ENCODE measurements at places on chromosomes 4 and X.

DNA sequence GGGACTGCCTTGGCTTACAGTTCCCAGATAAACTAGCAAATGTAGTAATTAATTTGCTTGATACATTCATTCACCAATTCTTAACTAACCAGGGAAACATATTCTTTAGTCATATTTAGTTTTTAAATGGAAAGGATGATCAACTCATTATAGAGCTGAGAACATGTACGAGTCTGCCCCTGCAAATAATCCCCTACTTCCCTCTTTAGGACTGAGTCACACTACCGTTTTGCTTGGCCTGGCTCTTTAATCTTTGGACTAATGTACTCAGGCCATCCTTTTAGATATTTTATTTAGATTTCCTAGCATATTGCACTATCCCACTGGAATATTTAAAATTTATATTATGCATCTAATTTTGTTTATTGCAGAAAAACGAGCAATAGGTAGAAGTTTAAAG, 105.5 kb upstream of the LCORL start:
- no peak for DNase-seq

DNA sequence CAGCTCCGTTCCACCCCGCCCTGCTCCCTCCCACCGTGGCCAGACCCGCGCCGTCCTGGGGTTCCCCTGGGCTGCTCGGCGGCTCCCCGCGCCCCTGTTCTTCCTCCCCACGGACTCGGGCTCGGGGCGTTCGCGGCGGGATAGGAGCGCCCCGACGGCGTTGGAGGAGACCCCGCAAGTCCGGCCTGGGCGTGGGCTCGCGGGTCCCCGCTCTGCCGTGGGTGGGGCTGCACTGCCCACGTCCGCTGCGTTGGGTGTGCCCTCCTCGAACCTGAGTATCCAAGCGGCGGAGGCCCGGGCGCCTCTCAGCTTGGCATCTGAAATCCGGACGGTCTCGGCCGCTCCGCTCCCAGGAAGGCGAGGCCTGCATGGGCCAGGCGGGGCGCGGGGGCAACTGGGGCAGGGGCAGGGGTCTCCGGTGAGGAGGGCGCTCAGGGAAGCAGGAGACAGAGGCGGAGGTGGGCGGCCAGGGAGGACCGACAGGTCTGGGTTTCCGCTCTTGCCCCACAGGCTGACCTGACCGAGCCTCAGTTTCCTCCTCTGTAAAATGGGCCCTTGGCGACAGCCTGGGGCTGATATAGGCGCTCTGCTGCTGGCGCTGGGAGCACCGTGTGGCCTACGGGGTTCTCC, 12.0 kb upstream of the NAT8L start:
- no peak for DNase-seq

- no peak for DNase-seq
Observed at GRCh38 chrX:79728421-79728820, 286.1 kb upstream of the TBX22 start.

DNA sequence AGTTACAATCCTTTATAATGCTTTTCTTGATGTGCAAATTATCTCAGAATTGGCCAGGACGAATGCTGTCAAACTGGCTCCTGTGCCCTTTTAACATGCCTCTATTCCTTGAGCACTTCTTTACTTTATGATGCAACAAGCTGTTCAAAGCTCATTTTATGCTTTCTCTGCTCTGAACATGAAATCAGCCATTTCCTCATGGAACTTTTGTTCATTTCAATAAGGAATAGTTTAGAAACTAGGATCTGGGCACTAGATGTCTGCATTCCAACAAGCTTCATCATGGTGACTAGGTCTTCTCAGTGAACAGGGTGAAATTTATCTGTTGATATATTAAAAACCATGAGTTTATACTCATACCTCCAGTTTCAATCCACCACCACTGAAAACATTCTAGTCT, 87.3 kb upstream of the TEX13A start:
- no peak for DNase-seq

DNA sequence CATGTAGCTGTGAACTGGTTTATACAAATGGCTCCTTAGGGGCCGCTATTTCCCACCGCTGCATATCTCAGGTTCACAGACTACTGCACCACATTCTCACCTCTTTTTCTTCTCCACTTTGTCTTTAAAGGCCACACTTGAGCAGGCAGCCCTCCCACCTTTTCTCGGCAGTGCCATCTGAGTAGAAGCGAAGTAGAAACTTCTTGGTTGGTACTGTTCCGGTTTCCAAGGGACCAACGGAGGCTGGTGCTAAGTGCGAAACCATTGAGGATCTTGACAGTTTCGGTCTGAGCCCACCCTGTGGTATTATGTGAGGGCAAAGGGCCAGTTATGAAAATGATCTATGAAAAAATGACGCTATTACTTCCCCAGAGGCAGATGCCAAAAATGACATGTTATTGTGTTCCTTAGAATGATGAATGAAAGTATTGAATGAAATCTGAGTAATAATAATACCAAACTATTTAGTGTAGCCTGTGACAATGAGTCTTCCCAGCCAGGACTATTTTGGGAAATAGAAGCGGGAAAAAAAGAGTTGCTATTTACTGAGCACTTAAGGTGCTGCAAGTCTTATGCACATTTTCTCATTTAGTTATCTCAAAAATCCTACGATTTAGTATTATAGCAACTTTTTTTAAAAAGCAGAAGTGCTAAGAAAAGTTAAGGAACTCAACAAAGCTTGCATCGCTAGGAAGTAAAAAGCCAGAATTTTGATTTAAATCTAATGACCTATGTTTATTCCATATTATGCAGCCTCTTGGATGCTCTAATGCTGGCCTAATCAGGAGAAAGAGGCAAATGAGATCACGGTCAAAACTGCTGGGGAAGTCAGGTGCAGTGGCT, 29.6 kb upstream of the CHRNA9 start:
- peak; percentile 85 for DNase-seq

DNA sequence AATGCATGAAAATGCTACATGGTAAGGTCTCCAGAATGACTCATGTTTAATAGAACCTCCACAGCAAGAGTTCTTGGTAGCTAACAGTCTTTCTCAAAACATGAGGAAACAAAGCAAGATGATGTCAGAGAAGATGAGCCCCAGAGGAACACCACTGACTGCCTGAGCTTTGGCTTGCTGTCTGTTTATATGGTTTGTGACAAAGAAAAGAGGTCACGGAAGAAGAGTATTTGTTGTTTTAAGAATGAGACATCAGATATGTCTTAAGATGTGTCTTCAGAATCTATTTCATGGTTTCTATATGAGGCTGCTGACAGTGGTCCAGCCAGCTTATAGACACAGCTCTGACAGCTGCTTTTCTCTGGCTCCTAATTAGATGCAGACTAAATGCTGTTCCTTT, 18.8 kb upstream of the AREG start:
- no peak for DNase-seq

DNA sequence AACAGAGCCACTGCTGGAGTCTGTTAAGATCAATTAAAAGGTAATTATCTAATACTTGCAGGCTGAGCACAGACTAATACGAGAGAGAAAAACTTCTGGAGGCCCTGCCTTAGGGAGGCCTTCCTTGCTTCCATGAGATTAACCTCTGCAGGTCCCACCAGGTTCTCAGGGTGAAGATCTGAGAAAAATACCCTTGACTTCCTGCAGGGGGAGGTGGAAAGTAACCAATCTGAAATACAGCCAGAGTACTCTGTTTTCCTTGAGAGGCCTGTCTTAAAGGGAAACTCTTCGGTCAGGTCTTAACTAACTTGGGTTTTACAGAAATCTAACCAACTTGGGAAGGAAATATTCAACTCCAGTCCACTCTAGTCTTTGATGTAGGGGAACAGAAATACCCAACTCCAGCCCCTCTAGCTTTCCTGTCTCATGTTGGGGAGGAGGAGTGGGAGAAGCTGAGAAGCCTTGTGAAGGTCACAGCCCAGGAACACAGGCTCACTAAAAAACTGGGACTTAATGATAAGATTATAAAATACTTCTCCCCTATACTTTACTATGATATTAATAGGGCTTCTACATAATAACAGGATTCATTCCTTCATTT, 77.1 kb downstream of the TBCK start:
- DNase-seq = no peak

DNA sequence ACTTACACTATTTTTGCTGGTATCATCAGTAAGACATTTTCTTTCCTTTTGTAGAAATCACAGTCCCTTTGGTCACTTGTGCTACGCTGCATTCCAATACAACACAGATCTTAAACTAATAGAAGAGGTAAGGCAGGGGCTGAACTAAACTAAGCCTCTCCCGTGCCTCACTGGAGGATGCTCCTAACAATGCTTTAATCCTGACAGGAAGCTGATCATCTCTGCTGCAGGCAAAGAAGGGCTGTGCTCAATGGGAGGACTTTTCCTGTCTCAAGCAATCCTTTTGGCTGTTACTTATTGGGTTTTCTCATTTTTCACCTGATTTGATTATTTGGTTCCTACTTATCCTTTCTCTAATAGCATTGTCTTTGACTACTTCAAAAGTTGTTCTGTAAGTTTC, 583.1 kb downstream of the INPP4B start:
- no peak for DNase-seq

GRCh38 chrX:45980726-45981125, 564.5 kb downstream of the ZNF674 start:
- no peak for DNase-seq

- DNase-seq = no peak
Observed at GRCh38 chr4:36054694-36055422, 189.5 kb downstream of the ARAP2 start.

- no peak for DNase-seq
Observed at GRCh38 chr4:150482581-150482980, 99.4 kb upstream of the MAB21L2 start.

DNA sequence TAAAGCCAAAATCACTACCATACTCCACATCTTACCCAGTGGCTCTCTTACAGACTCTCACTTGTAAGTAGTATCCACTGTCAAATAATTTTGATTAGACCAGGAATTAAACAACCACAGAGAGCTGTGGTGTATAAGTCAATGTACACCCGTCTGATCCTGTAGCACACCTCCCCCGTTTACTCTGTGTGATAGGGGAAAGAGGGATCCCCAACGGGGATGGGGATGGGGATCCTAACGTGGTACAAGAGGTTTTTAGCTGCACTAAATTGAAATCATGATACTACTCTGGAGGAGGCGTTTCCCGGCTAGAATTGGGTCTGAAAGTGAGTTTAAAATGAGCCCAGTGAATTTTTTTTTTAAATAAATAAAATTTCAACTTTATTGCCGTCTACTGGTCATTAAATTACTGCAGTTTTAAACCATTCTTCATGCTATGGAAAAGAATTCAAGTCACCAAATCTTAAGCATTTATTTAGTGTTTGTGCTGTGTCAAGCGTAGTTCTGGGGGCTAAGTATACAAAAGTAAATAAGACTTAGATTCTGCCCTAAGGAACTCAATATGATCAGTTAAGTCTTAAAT, 76.6 kb downstream of the INTS12 start:
- no peak for DNase-seq

DNA sequence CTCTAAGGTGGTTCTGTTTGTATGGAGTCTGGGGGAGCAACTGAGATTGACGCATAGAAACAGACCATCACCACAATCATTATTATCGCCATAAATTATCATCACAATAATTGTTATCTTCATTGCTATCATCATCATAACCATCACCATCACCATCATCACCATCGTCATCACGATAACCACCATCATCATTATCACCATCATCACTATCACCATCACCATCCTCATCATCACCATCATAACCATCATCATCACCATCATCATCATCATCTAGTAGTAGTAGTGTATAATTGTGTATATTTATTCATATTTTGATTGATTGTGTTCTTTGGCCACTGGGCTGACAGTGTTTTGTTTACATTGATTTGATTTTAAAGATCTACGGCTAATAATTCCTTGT, 95.7 kb downstream of the NLGN4X start:
- DNase-seq = no peak

DNA sequence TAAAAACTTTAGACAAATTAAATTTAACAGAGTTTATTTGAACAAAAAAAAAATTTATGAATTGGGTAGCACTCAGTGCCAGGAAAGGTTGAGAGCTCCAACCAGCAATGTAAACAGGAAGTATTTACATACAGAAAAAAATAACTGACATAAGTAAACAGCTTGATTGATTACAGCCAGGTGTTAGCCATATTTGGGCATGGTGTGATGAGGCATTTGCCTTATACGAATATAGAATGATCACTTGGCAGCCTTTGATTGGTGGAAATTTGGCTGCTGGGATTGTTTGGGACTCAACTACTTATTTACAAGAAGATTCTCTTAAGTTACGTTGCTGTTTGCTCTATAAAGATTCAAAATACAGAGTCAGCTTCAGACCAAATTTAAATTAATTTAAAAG, 172.0 kb downstream of the ADAM29 start:
- DNase-seq = no peak

- DNase-seq = no peak
Observed at GRCh38 chr4:58522765-58523382, 1412.7 kb upstream of the IGFBP7 start.

GRCh38 chrX:23263892-23264291, 70.8 kb upstream of the PTCHD1 start:
- DNase-seq = no peak

DNA sequence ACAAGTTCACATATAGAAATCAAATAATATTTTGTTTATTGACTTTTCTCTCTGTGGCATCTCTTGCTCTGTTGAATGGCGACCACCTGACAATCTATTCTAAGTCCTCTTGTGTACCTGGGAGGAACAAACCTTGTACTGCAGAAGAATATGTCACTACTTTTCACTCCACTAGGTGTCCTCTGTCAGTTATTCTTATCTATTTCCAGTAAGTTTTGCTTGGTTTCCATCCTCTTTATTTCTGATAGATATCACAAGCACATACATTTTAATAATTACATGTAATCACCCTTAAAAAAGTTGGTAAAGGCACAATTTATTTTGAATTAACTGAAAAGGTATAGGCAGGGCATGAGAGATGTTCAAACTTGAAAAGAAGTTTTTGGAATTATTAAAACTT, 238.4 kb downstream of the SNCA start:
- no peak for DNase-seq

- no peak for DNase-seq
Observed at GRCh38 chr4:25345744-25346143, 31.3 kb upstream of the ANAPC4 start.

DNA sequence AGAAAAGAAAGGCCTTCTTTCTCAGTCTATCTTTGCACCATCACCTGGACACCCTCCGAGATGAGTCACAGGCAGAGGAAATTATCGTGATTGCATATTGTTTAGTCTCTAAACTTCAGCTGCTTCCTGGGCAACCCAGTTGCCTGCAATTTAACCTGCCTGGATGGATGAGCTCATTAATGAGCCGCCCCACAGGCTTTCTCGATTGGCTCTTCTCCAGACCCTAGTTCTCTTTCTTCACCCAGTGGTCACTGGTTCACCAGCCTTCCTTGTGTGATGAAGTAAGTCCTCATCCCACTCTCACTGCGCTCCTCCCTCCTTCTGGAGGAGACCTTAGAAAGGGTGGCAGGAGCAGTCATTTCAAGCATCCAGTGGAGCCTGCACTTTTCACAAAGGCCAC, 94.4 kb downstream of the SOWAHB start:
- DNase-seq = no peak

DNA sequence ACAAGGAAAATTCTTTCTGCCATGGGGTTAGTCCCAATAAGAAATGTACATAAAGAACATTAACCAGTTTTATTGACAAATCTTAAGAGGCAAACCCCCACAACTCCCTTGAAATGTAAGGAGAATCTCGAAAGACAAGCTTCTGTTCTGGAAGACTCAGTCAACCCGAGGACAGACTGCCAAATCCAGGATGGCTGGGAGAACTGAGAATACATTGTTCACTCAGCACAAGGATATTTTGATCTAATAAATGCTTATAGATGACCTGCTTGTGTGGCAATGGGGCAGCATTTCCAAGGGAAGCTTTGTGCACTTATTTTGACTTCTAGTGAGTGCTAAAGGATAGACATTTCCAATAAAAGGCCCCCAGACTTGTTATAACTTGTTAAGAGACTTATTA, 280.4 kb downstream of the DHX15 start:
- DNase-seq = no peak
